Mesenchymal stem cell (in vitro differentiated cells and primary cell): ENCODE measurements at places on chromosomes 1 and 21.

DNA sequence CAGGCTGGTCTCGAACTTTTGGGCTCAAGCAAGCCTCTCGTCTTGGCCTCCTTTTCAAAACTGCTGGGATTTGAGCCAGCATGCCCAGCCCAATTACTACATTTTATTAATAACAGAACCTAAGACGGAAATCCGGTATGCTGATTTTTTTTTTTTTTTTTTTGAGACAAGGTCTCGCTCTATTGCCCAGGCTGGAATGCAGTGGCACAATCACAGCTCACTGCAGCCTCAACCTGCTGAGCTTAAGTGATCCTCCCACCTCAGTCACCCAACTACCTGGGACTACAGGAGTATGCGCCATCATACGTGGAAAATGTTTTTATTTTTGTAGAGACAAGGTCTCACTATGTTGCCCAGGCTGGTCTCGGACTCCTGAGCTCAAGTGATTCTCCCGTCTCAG lies 20.2 kb downstream of the ACBD3 start:
- DNase-seq, result no peak

DNA sequence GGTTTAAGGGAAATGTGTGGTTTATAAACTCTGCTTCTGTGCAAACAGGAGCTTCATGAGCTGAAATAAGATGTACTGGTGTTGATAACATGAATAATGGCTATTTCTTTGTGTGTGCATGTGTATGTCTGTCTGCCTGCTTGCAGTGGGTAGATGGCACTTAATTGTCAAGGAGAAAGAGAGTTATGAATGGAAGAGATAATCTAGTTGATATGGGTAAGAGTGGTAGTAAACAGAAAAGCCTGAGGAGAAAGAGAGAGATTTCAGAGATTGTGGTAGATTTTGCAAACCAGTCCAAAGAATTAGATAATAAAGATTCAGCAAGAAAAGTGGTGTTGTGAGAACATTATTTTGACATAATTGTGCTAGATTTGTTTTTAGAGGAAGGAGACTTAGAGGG lies 7.7 kb downstream of the SUCO start:
- no peak for DNase-seq

DNA sequence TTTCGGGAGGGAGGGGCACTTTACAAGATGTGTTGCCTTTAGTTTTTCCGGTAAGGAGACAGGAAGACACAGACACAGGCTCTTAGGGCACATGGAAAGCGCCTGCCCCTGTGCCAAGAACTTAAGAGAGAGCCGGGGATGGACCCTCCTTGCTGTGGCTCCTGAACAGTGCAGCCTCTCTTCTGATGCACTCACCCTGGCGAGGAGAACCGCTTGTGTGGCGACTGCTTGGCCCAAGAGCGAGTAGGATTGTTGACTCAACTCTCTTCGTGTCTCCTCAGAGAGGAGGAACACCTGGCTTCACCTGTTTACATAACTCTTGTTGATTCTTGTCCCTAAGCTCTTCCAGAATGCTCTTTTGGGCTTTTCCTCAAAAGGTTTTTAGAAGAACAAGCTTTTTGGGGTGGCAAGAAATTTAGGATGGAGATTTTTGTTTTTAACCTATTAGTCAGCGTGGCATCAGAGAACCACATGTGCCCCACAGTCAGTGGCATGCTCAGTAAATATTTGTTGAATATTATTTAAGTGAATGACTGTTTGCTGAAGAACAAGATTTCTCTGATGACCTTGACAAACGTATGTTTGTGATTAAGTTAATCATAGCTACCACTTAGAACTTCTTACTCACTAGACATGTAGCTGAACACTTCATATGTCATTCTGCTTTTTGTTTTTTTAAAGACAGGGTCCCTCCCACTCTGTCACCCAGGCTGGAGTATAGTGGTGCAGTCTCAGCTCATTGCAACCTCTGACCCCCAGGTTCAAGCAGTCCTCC lies 60.6 kb downstream of the NFIA start:
- DNase-seq, result no peak

GRCh38 chr1:55259911-55260609 lies 44.9 kb upstream of the USP24 start:
- DNase-seq, result no peak
